LNCaP clone FGC (cell line): ENCODE measurements at places on chromosomes 4 and X.

DNA sequence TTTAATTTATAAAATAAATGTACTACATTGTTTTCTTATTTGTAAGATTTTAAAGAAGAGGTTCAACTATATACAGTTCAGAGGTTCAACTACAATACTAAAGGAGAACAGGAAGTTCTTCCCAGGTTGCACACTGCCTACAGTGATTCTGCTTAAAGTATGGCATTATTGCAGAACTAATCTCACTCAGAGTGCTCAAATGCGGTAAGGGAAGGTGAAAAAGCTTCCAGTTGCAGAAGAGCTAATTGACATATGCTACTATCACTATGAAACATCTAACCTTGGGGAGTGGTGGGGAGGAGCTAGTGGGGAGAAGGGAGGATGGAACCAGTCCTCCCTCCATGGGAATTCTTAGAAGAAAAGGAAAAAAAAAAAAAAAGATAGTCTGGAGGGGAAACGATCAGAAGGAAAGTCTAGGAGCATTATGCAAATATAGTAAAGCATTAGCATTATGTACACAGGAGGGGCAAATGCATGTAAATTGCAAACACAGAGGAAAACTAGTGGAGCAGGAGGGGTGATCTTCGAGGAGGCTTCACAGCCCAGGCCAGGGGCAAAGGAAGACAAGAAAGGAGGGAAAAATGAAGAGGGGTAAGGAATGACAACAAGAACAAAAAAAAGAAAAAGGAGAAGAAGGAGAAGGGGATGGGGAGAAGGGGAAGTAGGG, 32.0 kb upstream of the MMAA start:
- no peak for DNase-seq

DNA sequence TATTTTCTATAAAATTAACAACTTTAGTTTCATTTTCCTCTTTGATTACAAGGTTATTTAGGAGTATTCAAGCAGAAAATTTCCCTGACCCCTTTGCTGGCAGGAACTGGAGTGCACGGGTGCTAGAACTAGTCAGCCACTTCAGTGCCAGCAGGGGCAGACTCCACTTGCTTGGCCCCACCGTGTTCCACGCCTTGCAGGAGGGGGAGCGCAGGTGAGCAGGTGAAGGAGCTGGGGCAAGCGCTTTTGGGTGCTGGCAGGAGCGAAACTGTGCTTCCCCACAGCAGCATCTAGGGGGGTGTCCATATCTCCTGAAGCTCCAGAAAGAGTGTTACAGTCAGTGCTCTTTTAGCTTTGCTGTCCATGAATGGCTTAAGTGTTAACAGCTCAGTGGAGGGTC, 45.5 kb downstream of the MID2 start:
- no peak for DNase-seq

DNA sequence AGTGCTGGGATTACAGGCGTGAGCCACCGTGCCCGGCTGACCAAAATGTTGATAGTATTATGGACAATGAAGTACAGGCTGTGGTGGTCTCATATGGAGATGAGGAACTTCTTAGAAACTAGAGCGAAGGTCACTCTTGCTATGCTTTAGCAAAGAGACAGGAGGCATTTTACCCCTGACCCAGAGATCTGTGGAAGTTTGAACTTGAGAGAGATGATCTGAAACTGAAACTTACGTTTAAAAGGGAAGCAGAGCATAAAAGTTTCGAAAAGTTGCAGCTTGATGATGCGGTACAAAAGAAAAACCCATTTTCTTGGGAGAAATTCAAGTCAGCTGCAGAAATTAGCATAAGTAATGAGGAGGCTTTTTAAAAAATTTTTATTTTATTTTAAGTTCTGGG, 8.5 kb upstream of the CTAG2 start:
- DNase-seq = no peak

DNA sequence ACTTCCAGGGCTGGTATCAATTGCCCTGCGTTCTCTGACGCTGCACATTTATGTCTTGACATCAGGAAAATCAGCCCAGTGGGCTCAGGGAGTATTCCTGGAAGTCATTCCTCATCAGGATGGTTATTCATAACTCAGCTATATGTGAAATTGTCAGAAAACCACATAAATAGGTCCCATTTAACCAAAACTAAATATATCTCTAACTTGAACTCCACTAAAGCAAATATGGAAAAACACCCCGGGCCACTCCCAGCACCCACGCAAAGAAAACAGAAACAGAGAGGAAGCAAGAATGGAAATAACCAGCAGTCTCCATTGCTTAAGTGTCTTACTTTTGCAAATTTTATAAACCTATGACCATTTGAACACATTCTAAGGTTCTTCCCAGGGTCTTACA, 112.0 kb downstream of the IRF2 start:
- DNase-seq = no peak

DNA sequence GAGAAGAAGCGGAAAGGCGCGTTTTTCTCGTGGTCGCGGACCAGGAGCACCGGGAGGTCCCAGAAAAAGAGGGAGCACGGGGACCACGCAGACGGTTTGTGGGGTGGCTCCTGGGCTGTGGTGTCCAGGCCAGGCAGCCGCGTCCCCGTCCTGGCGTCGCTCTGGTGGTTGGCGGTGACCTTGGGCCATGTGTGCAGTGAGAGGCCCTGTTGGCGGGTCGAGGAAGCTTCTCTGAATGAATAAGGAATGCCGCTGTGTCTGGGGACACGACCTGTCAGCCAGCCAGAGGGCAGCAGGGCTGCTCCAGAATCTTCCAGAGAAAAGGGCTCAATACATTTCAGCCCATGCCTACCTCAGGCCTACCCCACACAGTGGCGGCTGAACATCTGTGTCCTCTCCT, 24.3 kb upstream of the HGFAC start:
- DNase-seq = no peak

DNA sequence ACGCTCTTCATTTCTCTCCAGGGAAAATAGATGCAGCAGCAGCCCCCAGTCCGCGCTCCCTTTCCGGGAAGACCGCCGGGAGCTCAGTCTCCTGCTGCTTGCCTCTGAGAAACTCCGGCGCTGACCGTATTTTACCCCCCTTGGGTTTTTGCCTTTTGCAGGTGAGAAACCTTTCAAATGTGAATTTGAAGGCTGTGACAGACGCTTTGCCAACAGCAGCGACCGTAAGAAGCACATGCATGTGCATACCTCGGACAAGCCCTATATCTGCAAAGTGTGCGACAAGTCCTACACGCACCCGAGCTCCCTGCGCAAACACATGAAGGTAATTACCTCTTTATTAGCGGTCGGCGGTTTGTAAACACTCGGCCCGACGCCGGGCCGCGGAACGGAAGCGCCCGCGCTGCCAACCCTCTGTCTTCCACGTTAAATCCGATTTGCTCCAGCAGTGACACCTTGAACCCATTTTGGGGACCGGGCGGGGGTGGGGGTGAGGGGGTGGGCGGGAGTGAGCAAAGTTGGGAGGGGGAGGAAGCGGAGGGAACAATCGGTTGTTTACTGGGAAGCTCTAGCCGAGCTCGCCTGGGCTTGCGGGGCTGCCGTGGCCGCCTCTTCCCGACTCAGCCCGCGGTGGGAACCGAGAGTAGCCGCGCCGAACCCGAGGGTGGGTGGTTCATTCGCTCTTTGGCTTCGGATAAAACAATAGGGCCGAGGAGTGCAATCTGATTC, 3.0 kb downstream of the ZIC3 start:
- DNase-seq = no peak

- peak; percentile 2 for DNase-seq
These were observed 28.5 kb downstream of the SRPX start for GRCh38 chrX:38192007-38192810.

DNA sequence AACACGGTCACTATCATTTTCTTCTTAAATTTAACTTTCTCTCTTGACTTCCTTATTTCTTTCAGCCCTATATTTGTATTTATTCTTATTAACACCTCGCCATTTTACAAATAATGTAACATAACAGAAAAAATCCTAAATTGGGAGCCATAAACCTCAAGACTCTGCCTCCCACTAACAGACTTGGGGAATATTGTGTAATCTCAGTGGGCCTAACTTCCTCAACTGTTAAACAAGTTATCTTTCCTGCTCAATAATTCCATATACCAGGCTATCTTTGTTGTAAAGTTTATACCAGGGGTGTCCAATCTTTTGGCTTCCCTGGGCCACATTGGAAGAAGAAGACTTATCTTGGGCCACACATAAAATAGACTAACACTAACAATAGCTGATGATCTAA, 26.2 kb downstream of the PRSS12 start:
- DNase-seq = no peak

GRCh38 chrX:31715675-31716074, 643.8 kb upstream of the FTHL17 start:
- DNase-seq = no peak

DNA sequence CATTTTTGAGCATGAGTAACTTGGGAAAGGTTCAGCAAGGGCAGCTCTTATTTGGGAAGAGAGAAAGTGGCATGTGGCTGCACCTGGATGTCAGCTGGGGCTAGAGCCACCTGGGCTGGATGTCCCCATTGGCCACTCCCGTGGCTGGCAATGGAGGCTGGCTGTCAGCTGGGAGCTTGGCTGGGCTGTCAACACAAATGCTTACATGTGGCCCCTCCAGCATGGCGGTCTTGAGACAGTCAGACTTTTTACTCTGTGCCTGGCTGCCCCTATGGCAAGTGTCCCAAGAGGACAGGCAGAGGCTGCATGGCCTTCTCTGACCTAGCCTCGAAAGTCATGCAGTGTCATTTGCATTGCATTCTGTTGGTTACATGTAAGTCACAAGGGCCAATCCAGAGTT, 99.6 kb downstream of the FAM53A start:
- DNase-seq = no peak

GRCh38 chr4:128942607-128943006, 133.1 kb downstream of the JADE1 start:
- no peak for DNase-seq

DNA sequence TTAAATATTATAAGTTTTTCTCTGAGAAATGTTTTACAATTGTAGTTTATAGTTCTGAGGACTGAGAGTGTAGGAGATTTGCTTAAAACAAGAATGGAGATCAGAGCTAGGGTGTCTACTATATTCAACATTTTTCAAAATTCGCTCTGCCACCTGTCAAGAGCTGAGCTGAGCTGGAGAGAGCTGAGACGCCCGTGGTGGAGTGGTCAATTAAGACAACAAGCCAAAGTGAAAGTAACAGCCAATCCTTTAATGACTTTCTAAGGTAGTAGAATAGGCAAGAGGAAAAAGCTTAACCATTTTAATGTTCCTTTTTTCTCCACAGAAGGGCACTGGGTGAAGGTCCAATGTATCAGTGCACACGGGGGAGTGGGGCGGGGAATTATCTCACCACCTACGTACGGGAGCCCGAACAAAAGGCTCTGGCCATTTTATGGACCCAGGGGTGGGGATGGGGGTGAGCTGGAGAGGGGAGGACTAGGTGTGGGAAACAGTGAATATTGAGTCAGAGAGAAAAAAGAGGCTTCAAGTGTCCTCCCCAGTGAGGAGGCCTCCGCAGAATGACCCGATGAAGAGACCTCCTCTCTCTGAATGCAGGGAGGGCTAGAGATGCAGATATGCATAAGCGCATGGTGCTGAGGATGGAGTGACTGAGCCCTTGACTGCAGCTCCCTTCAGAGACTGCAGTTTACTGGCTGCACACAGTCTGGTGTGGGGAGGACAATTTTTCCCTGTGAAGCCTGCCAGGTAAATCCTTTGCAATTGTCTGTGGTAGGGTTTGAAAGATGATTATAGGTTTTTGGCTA, 60.8 kb downstream of the SPCS3 start:
- DNase-seq = no peak

GRCh38 chr4:55269995-55270394, 76.0 kb upstream of the SRD5A3 start:
- DNase-seq = no peak

DNA sequence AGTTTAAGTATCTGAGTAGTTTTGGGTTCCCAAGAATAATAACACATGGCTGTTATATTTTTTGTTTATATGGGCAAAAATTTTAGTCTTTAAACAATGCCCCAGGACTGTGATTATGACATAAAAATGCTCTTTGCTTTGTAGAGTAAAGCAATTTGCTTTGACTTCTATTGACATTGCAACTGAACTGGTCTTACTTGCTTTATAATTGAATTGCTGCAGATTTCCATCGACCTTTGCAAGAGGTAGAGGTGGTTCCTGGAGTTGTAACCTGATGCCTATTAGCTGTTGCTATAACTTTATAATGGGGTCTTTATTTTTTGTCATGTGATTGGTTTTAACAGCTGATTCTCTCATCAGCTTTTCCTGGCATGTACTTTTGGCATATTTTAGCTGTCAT, 302.9 kb downstream of the ARHGAP10 start:
- no peak for DNase-seq

DNA sequence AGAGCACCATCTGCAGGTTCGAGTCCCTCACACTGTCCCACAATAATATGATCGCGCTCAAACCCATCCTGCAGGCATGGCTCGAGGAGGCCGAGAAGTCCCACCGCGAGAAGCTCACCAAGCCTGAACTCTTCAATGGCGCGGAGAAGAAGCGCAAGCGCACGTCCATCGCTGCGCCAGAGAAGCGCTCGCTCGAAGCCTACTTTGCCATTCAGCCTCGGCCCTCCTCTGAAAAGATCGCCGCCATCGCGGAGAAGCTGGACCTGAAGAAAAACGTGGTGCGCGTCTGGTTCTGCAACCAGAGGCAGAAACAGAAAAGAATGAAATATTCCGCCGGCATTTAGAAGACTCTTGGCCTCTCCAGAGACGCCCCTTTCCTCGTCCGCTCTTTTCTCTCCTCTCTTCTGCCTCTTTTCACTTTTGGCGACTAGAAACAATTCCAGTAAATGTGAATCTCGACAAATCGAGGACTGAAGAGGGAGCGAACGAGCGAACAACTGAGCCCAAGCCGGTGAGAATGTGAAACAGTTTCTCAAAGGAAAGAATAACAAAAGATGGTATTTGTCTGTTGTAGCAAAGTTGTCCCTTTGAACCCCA, 1.9 kb downstream of the POU4F2 start:
- DNase-seq = no peak

DNA sequence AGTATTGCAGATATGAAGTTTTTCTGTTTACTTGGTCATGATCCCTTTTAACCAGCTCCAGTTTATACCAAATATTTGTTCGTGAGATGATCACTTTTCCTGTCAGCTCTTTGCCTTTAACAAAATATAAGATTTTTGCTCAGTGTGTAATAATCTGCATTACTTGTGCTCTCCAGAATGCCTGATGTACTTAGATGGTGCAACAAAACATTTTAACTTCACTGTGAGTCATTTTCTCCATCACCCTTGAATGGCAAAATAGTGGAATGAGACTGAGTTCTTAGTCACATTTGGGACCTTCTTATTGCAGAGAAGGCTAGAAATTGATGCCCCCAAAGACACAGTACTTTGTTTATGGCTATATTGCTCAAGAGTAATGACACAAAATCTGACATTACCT, 252.0 kb downstream of the FRMPD4 start:
- no peak for DNase-seq

DNA sequence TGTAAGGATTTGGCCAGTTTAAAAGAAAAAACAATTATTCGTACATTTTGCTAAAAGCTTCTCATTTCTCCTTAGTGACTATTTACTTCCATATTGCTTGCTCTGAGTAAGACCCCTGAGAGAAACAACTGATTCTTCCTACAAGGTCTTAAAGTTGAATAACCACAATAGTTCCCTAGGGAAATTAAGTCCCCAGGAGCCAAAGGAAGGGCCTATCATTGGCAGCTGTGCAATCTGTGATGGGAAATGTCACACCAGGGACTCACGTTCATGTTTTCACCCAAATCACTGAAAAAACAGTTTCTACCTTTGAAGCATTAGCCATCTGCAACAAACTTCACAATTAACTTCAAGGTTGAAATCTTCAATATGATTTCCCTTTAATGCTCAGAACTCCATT, 66.7 kb downstream of the JADE1 start:
- DNase-seq = no peak

GRCh38 chr4:108619372-108620100, 840 bp upstream of the RPL34 start:
- DNase-seq = no peak
